Urinary bladder (tissue), 4 donors: ENCODE measurements at places on chromosomes 12 and 14.

GRCh38 chr14:103436533-103436932 is 51.3 kb downstream of the MARK3 start:
- no peak for DNase-seq

GRCh38 chr14:70807898-70808415 is 1.4 kb downstream of the MAP3K9 start:
- DNase-seq, result no peak

GRCh38 chr12:51160814-51161459 is 12.0 kb downstream of the TFCP2 start:
- no peak for DNase-seq

- DNase-seq, result no peak
Measured at GRCh38 chr12:27064397-27065342, 17.7 kb downstream of the C12orf71 start.

DNA sequence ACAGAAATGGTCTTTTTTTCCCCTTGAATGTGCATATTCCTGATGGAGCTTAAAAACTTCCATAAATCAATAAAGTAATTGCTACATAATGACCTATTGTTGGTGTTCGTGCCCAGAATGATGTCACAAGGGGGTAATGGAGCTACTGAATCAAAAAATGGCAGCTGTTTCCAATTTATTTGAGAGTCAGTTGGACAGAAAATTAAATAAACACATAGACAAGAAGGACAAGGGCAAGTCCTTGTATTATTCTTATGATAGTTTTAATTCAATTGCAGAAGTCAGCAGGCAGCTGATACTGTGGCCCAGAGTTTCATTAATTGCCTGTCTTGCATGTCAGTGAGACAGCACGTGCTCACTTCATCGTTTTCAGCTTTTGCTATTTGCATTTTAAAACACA is 473.5 kb downstream of the ETNK1 start:
- DNase-seq, result no peak

GRCh38 chr12:59372956-59373355 is 222.9 kb upstream of the SLC16A7 start:
- DNase-seq, result no peak

DNA sequence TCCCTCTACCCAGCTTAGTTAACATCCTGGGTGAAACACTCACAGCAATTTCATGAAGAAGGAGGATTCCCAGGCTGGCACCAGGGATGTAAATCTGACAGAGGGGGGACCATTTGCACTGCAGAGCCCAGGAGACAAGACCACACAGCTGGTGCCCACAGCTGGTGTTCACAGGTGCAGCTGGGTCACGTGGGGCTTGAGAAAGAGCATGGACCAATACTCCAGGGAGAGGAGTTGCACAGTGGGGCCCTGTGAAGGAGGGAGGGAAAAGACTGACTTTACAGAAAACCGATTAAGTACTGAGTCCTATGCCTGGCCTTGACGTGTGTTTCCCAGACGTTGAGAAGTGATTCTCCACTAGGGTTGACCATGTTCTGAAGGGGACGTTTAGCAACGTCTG is 1316.7 kb upstream of the TMEM132C start:
- no peak for DNase-seq

GRCh38 chr12:53950789-53951576 is 3.7 kb upstream of the HOXC12 start:
- DNase-seq, result no peak

GRCh38 chr14:30994681-30995620 is 30.5 kb upstream of the AP4S1 start:
- no peak for DNase-seq

DNA sequence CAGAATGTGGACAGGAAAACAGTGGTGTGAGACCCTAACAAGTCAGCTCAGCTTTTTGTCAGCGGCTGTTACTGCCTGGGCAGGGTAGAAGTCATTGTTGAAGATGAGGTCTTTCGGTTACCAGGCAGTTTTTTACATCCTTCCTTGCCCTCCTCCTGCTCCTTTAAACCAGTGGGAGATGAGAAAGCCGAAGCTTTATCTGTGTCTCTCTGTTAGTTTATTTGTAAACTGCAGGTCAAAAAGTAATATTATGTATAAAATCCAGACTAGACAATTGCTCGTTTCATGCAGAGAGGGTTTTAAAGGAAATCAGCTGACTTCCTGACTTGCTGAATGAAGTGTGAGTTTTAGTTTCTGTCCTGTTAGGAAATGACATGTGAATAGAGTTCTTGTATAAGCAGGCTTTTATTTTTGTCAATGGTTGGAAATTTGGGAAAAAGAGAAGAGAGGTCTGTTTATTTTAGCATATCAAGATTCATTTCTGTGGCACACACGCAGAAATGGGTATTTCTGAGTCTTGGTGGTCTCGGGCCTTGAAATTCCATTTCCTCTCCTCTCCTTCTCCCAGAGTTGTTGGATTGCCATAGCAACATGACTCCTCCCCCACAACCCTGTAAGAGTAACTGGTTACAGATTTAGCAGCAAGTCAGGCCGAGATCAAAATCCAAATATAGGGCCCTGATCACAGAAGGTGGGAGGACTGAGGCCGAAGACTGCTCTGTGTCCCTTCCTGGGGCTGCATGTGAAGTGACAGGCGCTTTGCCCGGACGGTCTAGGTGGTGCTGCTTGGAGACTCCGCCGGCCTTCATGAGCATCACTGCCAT is 60.8 kb downstream of the SAMD4A start:
- DNase-seq, result no peak

DNA sequence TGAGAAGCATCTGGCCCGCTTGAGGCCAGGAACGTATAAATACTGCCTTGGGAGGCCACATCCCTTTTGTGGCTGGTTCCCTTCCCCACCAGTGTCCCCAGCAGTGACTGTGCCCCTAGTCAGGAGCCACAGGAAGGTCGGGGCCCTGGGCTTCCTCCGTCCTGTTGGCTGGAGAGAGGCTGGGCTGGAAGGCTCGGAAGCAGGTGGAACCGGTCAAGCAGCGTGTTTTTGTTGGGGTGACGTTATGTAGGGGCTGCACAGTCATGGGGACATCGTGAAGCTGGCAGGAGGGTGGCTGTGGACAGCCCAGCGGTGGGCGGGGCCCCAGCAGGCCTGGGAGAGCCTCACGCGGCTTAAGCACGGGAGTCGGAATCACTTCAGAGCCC is 10.1 kb downstream of the XRCC3 start:
- DNase-seq, result peak; percentile 80

- no peak for DNase-seq
Measured at GRCh38 chr12:128326406-128326805, 59.4 kb downstream of the TMEM132C start.

GRCh38 chr12:79624378-79624777 is 66.4 kb downstream of the PAWR start:
- no peak for DNase-seq

- DNase-seq, result no peak
Measured at GRCh38 chr12:44774815-44775411, 101.2 kb downstream of the NELL2 start.

DNA sequence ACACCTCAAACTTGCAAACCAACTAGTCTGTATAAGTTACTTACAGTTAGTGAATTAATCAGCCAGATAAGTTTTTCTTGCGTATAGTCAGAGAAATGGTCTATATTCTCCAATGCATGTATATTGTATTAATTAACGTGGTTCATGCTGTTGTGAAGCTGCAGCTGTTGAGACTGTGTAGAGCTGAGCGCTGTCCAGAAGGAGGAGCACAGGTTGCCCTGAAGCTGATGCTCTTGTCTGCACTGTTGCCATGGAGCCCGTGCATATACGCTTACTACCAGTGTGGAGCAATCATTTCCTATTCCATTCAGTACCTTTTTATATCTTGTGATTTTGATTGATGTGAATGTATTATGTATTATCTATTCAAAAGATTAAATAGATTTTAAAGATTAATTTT is 74.3 kb upstream of the ARID2 start:
- DNase-seq, result no peak

GRCh38 chr14:92668276-92668973 is 80.0 kb downstream of the LGMN start:
- no peak for DNase-seq

DNA sequence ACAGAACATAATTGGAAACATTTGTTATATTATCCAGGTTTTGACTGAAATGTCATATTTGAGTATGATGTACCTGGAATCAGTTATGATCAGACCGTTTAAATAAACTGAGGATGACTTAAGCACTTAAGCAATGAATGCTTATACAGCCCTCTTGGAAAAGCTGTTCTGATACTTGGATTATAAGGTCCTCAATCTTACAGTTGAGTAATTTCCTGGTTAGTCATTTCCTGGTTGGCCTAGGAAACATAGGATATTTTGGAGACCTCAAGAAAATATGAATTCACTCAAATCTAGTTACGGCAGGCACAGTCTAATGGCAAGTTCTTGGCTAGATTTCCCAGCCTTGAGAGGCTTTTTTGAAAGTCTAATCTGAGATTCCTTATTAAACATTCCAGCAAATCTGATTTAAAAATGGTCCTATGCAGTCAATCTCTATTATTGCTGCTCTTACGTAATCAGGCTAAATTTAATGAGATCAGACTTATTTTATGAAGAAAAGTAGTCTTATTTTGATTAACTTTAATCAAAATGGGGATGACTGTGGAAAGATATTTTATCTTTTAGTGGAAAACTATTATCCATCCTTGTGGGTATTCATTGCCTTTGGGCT is 447.2 kb downstream of the SNAPC1 start:
- no peak for DNase-seq

DNA sequence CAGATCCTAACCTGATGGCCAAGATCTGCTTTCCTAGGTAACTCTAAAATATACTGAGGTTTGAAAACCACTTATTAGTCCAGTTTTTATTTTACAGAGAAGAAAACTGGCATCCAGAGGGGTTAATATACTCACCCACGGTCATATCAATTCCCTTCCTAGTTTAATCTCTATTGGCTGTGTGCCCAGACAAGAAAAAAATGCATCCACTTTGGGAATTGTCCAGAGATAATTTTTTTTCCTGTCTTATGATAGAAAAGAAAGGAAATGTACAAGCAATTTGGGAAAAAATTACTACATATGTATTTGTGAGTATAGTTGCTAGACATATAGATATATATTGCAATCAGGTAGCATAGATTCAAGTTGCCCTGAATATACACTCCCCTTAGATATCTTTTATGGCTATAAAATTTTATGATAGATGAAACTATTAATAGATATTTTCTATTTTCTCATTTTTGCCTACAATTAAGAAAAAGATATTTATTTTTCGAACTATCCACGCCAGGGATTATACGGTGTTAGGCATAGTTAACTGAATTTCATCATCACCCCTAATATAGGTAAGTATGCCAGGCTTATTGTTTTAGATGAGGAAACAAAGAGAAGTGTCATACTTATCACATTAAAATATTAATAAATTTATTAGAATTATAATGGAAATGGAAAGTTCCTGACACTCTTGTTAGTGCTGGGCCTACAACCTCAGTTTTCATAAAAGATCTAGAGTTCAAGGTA is 100.5 kb upstream of the SLC38A2 start:
- no peak for DNase-seq

- no peak for DNase-seq
Measured at GRCh38 chr14:91252871-91253794, 8.6 kb upstream of the GPR68 start.

GRCh38 chr12:114096461-114096860 is 130.3 kb upstream of the RBM19 start:
- no peak for DNase-seq

DNA sequence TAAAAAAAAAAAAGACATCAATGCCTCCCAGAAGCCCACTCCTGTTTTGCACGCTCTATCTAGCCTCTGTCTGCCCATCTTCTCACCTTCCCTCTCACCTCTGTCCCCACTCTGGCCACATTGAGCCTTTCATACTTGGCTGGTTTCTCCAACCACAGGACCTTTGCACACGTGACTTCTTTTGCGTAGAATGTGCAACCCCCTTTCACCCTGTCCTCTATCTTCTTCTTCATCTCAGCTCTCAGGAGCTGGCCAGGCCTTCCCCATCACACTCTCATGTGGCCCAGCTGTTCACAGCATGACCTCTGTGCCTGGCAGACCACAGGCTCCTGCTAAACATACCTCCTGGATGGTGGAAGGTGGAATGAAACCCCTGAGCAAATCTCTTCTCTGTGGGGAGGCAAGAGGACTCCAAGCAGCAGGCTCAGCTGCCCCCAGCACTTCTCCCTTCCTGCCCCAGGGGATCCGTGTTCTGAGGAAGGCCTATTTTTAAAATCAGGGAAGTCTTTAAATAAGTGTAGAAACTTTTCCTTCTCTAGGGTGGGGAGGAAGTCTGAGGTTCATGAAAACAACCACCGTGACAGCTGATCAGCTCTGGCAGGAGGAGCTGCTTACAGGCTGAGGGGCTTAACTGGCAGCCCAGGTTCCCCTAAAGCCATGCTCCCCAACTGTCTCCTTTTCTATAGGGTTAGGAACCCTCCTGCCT is 11.6 kb downstream of the HVCN1 start:
- no peak for DNase-seq

- DNase-seq, result no peak
Measured at GRCh38 chr12:69766260-69766659, 27.6 kb downstream of the RAB3IP start.

DNA sequence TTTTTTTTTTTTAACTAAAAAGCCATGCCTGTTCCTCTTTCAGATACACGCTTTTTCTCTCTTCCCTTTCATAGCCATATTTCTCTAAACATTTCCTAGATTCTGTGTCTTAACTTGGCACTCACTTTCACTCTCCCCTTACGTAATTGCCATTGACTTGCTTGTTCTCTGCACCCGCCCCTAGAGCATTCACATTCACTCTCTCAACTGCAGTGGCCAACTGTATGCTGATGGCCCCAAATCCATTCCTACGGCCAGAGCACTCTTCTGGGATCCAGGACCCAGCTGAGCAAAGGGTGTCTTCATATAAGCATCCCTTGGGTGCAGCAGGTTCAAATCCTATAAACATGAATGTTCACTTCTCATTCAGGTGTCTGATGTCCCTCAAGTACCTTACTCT is 59.5 kb downstream of the CKB start:
- DNase-seq, result no peak
